Caco-2 (cell line): ENCODE measurements at places on chromosomes 1 and 21. TPM values are rescaled to one million over a fixed set of nuclear protein-coding genes. Genes with fewer than 3 reads are reported as not detected.

The SNX7 gene
- 16.1 and 17.5 TPM in 2 replicates for total RNA-seq

The ATP1A2 gene
- 0.36 TPM in 1 of 2 replicates, not detected in the other for total RNA-seq

The TXNDC12 gene
- total RNA-seq, result 54.3 and 61.1 TPM in 2 replicates

The SLAMF9 gene
- 0.36 TPM in 1 of 2 replicates, not detected in the other for total RNA-seq

The DCST1 gene
- total RNA-seq, result 0.32 TPM in 1 of 2 replicates, not detected in the other

The CCDC27 gene
- total RNA-seq, result not detected in 2 replicates

The ASAP3 gene
- total RNA-seq, result 10.8 and 12.1 TPM in 2 replicates

The ATP1B1 gene
- 320 and 326 TPM in 2 replicates for total RNA-seq

The TACSTD2 gene
- 25.6 and 31.9 TPM in 2 replicates for total RNA-seq

The SFN gene
- 21.4 and 22.1 TPM in 2 replicates for total RNA-seq

The TNNT2 gene
- total RNA-seq, result 5.9 and 7.3 TPM in 2 replicates

The LCE1A gene
- not detected in 2 replicates for total RNA-seq

The TDRD10 gene
- total RNA-seq, result not detected in 2 replicates

The RGS13 gene
- total RNA-seq, result not detected in 2 replicates

The CHI3L2 gene
- total RNA-seq, result not detected in 2 replicates

The SYDE2 gene
- total RNA-seq, result 19.1 and 19.9 TPM in 2 replicates

The WDR64 gene
- not detected in 2 replicates for total RNA-seq

The CFAP141 gene
- total RNA-seq, result not detected in 2 replicates

The TSSK3 gene
- total RNA-seq, result 2.5 and 2.6 TPM in 2 replicates

The CD101 gene
- 0.16 and 0.86 TPM in 2 replicates for total RNA-seq

The TMEM82 gene
- total RNA-seq, result 2.7 and 3.5 TPM in 2 replicates

The ATP1A4 gene
- total RNA-seq, result not detected in 2 replicates

The PLEKHN1 gene
- total RNA-seq, result 3.1 and 4.0 TPM in 2 replicates

The ANKRD35 gene
- total RNA-seq, result 0.09 and 0.34 TPM in 2 replicates

The KRTAP19-5 gene
- not detected in 2 replicates for total RNA-seq

The NCAM2 gene
- not detected in 2 replicates for total RNA-seq

The LCE2B gene
- total RNA-seq, result not detected in 2 replicates

The COL11A1 gene
- not detected in 2 replicates for total RNA-seq

The S100A7 gene
- total RNA-seq, result not detected in 2 replicates

The SLC22A15 gene
- total RNA-seq, result 0.16 and 0.28 TPM in 2 replicates

The CRNN gene
- not detected in 2 replicates for total RNA-seq

The ACOT11 gene
- 4.0 and 4.1 TPM in 2 replicates for total RNA-seq

The CFHR3 gene
- not detected in 2 replicates for total RNA-seq

The LCE1C gene
- total RNA-seq, result not detected in 2 replicates

The NFYC gene
- 45.5 and 61.6 TPM in 2 replicates for total RNA-seq

The MYOG gene
- total RNA-seq, result not detected in 2 replicates

The CA6 gene
- not detected in 2 replicates for total RNA-seq

The MAP1LC3C gene
- 0.72 and 0.86 TPM in 2 replicates for total RNA-seq

The CRP gene
- total RNA-seq, result not detected in 2 replicates

The OR6K3 gene
- not detected in 2 replicates for total RNA-seq

The RAD54L gene
- 29.1 and 30.6 TPM in 2 replicates for total RNA-seq

The UTS2 gene
- total RNA-seq, result 10.8 and 15.0 TPM in 2 replicates

The PRELP gene
- total RNA-seq, result not detected in 2 replicates

The DYNLT4 gene
- total RNA-seq, result not detected in 2 replicates

The FASLG gene
- not detected in 2 replicates for total RNA-seq
